Retinal pigment epithelial cell (primary cell): ENCODE measurements at places on chromosomes 7 and 10.

- no peak for DNase-seq
Measured at GRCh38 chr10:114359953-114360345, 44.4 kb downstream of the AFAP1L2 start.

GRCh38 chr7:146655928-146656797 lies 539.6 kb downstream of the CNTNAP2 start:
- DNase-seq = no peak

GRCh38 chr10:12417331-12417730 lies 68.0 kb downstream of the CAMK1D start:
- no peak for DNase-seq

DNA sequence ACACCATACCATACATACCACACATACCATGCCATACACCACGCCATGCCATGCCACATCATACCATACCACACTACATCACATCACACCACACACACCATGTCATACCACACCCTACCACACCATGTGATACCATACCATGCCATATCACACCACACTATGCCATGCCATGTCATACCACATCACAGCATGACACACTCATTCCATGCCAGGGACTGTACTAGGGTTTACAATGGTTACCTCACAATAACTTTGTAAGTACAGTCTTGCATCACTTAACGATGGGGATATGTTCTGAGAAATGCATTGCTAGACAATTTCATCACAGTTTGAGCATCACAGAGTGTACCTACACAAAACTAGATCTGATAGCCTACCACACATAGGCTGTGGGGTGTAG lies 14.5 kb downstream of the PYROXD2 start:
- DNase-seq = no peak

DNA sequence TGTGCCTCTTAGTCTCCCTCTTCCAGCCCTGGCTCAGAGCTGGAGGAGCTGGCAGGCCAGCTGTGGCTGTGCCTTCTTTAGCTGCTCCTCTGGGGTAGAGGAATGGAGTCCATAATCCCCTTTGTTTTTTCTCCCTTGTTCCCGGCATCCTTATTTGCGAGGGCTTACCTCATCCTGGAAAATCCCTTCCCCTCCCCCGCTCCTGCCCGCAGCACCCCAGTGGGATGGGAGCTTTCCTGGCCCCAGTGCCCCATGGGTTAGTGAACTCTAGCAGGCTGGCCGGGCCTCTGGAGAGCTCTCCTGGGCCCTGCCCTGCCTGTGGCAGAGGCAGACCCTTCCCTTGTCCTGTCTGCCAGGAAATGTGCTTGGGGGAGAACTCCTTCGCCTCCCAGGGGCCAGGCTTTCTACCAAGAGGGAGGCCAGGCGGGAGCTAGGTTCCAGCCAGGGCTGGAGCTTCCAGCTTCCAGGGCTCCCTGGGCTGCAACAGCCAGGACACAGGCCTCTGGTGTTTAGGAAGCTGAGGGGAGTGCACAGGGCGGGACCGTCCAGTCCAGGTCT lies 16.5 kb upstream of the TRIM8 start:
- no peak for DNase-seq

DNA sequence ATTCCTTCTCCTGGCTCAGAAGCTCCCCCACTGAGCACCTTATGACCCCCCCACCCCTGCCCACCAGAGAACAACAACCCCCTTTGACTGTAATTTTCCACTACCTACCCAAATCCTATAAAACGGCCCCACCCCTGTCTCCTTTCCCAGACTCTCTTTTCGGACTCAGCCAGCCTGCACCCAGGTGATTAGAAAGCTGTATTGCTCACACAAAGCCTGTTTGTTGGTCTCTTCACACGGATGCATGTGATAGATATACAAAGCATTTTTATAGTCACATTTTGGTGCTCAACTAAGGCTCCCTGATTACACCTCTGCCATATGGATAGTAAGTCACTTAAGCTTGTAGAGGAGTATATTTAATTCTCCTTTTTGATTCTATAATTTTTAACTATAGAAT lies 985.8 kb downstream of the REEP3 start:
- no peak for DNase-seq

DNA sequence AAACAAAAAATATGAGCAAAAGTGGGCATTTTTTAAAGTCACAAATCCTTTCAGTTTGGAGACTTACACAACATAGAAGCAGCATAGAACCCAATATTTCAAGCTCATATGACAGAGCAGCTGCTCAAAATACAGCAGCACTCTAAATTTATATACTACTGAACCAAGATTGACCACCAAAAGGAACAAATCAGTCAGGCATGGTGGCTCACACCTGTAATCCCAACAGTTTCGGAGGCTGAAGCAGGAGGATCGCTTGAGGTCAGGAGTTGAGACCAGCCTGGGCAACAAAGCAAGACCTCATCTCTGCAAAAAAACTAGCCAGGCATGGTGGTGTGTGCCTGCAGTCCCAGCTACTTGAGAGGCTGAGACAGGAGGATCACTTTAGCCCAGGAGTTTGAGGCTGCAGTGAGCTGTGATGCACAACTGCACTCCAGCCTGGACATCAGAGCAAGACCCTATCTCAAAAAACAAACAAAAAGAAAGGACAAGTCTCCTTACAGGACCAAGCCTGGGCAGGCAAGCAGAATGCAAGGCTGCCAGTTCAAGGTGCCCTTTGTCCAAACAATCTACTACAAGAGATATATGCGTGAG lies 40.0 kb downstream of the PARD3 start:
- no peak for DNase-seq

GRCh38 chr7:67636348-67637022 lies 639.9 kb downstream of the TYW1 start:
- DNase-seq = no peak

GRCh38 chr7:13875496-13876074 lies 113.9 kb downstream of the ETV1 start:
- no peak for DNase-seq

GRCh38 chr7:27010068-27010467 lies 85.7 kb downstream of the HOXA1 start:
- no peak for DNase-seq

GRCh38 chr7:122622682-122623081 lies 76.2 kb downstream of the RNF133 start:
- no peak for DNase-seq

DNA sequence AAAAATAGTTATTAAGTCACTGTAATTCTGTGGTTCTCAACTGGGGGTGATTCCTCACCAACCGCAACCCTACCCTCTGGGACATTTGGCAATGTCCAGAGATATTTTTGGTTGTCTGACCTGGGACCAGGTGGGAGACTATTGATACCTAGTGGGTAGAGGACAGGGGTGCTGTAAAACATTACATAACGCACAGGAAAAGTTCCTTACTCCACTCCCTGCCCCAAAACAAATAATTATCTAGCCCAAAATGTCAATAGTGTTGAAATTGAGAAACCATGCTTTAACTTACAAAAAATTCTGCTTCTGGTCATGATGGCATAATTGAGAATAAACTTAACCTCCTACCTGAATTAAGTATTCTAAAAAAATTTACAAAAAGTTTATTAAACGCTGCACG lies 177.7 kb upstream of the FEZF1 start:
- no peak for DNase-seq

DNA sequence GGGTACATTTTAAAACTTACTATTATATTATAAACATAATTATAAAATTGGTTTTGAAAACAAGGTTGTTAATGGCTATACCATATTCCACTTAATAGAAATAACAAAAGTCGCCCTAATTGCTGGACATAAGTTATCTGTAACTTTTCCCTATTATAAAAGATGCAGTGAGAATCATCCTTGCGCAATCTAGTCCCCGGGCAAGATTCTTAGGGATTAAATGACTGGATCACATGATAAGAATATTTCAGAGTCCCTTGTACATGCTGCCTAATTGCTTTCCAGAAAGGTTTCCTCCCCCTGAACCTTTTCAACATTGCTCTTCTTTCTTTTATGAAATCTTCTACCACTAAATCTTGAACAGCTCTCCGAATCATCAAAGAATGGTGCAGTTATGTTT lies 479.8 kb upstream of the MKI67 start:
- DNase-seq = no peak

DNA sequence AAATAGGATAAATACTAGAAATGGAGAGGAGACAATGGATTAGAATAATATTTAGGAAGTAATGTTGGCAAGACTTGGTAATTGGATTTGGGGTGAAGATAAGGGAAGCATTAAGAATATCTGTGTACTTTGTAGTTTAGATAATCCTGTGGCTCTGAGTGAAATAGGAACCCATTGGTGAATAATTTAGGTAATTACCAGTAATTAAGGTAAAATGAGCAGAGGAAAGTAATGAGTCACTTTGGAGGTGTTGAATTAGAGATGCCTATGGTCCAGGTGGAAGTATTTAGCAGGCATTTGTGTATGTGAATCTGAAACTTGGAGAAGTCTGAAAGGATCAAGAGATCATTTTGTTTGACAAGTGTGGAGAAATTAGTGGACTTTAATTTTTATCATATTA lies 5.7 kb downstream of the C1GALT1 start:
- DNase-seq = no peak

DNA sequence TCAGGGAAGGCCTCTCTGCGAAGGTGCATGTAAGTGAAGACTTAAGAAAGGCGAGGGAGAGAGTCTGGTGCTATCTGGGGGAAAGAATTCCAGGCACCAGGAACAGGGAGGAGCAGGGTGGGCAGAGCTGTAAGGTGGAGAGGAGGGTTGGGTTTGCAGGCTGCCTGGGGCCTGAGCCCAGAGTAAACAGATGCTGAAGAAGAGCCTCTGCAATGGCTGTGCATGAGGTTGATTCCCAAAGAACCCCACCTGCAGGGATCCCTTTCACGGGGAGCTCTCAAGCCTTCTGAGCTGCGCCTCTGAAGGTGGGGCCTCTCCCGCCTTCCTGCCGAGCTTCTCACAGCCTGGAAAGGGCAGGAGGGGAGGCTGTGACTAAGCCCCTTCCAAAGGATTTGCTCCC lies 115.1 kb downstream of the RNF216 start:
- no peak for DNase-seq

- DNase-seq = peak; percentile 50
Measured at GRCh38 chr10:29957907-29958331, 101.5 kb downstream of the JCAD start.

- no peak for DNase-seq
Measured at GRCh38 chr10:2478656-2479055, 588.7 kb upstream of the PFKP start.

DNA sequence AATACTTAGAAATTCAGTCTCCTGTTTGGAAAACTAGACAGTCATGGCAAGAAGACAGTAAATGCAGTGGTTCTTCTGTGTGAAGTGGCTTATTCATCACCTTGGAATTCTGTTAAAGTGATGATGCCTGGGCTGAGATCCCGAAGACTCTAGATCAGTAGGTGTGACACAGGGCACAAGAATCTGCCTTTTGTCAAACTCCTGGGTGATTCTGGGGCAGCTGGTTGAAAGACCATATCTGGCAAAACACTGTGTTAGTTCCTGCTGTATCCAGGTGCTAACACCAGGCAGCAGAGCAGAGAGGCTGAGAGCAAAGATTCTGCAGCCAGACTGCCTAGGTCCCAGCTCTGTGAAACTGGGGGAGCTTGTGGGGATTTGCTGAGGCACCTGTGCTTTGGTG lies 26.5 kb downstream of the MRC1 start:
- no peak for DNase-seq

- DNase-seq = no peak
Measured at GRCh38 chr7:82249979-82250378, 193.6 kb downstream of the CACNA2D1 start.

GRCh38 chr10:10685566-10685965 lies 332.1 kb upstream of the CELF2 start:
- no peak for DNase-seq

DNA sequence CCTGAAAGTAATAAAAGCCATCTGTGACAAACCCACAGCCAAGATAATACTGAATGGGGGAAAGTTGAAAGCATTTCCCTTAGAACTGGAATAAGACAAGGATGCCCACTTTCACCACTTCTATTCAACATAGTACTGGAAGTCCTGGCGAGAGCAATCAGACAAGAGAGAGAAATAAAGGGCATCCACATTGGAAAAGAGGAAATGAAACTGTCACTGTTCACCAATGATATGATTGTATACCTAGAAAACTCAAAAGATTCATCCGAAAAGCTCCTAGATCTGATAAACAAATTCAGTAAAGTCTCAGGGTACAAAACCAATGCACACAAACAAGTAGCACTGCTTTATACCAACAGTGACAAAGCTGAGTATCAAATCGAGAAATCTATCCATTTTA lies 581.7 kb upstream of the TEX47 start:
- no peak for DNase-seq

DNA sequence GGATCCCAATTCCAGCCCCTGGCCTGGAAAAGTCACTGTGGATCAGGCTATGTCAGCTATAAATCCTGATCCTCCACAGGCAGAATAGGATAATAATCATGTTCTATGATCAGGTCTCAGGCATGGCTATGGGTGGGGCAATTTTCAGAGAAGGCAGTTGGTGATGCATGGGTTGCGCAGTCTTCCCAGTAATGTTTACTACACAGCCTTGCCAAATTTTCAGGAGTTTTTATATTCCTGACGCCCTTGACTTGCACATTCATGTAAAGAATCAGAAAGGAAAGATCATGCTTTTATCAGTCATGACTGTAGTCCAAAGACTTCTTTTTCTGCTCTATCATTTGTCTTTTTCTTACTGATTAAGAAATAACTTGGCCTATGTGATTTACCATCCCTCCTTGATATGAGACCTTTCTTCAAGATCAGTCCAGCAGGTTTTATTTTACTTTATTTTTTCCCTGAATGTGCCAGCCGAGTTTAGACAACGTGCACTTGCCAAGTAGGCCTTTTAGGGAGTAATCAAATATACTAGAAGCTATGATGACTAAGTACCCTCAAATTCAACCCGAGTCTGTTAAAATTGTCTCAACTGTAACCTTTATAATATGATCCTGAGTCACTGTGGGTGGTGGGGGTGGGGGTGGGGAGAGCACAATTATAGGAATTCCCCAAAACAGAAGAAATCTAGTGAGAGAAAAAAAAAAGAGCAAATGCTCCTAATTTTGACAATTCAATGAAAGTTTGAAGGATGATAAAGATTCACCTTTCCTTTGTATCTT lies 31.9 kb downstream of the ARL4A start:
- peak; percentile 57 for DNase-seq

- no peak for DNase-seq
Measured at GRCh38 chr7:11379641-11380040, 406.0 kb downstream of the PHF14 start.

- DNase-seq = no peak
Measured at GRCh38 chr10:113234481-113234880, 284.4 kb downstream of the TCF7L2 start.

DNA sequence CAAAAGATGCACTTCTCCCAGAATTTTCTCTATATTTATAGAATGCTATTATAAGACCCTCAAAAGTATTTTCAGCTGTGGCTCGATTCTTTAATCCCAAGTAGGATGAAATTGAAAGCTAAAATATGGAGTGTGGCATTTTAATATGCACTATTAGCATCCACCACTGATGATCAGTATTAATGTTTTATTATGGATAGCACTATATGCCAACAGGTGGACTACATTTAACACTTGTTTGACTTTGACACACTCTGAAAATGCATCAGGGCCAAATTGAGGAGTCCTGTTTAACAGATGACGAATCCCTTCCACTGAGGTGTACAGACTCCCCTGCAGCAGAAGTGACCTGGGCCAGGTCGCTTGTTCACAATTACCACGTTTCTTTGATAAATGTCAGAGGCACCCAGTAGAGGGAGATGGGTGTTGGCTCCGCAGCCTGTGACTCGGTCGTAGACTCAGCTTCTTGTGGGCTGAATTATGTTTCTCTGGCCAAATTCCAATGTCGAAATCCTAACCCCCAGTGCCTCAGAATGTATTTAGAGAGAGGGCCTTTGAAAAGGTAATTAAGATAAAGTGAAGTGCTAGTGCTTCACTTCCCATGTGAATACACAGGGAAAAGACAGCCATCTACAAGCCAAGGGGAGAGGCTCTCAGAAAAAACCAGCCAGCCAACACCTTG lies 48.1 kb downstream of the WIPF3 start:
- no peak for DNase-seq

GRCh38 chr10:103548006-103548405 lies 54.5 kb downstream of the NEURL1 start:
- no peak for DNase-seq
